ENCODE measurements at places on chromosomes 7 and 10. TPM values are rescaled to one million over a fixed set of nuclear protein-coding genes. Genes with fewer than 3 reads are reported as not detected.

GRCh38 chr7:108252177-108252576 lies 122.0 kb upstream of the LAMB4 start:
- no peak for DNase-seq

The SLC26A5 gene
- not detected for polyA plus RNA-seq

The CNTNAP2 gene
- not detected for polyA plus RNA-seq

- DNase-seq: no peak
Measured at GRCh38 chr7:150727381-150727780, 9.8 kb upstream of the GIMAP5 start.
